GF-D8 (cell line): ENCODE measurements at places on chromosomes 1 and 21.

DNA sequence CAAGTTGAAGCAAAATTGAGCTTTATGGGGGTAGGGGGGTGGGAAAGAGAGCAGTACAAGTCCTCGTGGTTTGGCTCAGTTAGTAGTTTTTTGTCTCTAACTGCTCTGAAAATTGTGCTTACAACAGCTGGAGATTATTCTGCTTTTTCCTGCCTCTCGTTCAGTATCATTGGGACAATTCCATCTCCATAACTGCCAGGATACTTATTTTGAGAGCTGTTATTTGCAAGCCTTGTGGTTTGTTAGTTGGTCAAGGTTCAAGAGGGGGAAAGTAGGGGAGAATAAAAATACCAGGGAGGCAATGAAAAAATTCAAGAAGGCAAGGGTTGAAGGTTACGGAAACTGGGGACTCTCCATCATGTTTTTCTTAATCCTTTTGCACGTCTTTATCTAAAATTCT, 811.8 kb upstream of the ADGRL2 start:
- DNase-seq: no peak

DNA sequence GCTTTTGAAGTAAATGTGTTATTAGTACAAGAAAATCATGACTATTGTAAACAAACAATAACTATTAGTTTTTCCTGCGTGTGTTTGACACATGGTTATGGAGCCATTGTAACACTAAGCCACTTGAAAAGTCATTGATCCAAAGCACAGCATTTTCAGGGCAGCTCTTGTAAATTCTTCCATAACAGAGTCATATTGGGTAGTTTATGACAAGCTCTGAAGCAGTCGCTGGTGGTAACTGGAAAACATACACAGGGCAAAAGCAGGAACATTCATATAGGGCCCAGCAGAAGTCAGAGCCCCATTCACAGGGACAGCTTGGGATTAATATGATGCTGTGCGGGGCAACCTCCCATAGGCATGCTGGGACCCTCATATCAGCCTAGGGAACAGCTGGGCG, 483.2 kb upstream of the PTBP2 start:
- DNase-seq: no peak

GRCh38 chr1:107953556-107953955, 11.4 kb downstream of the VAV3 start:
- peak; percentile 40 for DNase-seq

DNA sequence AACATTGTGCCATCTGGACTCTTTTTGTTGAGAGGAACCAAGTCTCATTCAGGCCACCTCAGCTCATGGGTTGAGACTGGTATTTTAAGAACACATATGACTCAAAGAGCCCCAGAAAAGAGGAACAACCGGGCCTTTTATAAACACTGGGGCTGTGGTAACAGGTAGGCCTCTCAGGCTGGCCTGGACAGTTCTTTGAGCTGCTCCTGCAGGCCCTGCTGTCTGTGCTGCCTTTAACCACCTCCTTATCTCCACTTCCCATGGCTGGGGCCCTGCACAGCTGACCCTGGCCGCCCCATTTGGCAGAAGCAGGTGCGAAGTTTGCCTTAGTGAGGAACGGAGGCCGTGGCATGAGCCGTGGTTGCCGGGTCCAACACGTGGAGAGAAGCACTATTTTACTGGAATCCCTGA, 163.3 kb downstream of the RHOU start:
- no peak for DNase-seq

- peak; percentile 43 for DNase-seq
These were observed 6.7 kb downstream of the LMO4 start for GRCh38 chr1:87335175-87335884.

DNA sequence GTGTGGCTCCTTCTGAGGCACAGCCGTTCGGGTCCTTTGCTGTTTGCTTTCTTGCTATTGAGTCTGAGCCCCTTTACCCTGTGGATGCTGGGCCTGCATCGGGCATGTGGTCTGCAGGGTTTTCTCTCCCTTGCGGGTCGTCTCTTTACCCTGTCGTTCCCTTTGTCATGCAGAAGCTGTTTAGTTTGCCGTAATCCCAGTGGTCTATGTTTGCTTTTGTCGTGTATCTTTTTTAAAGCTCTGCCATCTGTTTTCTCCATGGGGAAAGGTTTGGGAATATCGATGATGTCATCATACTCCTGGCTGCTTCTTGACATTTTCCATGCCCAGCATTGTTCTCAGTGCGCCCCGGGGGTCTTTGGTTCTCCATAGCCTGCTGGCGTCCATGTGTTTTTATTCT, 68.2 kb downstream of the AGPAT3 start:
- DNase-seq: no peak

GRCh38 chr1:161307230-161307768, 2.5 kb downstream of the MPZ start:
- peak; percentile 50 for DNase-seq

GRCh38 chr1:68178821-68179490, 53.4 kb downstream of the WLS start:
- no peak for DNase-seq

DNA sequence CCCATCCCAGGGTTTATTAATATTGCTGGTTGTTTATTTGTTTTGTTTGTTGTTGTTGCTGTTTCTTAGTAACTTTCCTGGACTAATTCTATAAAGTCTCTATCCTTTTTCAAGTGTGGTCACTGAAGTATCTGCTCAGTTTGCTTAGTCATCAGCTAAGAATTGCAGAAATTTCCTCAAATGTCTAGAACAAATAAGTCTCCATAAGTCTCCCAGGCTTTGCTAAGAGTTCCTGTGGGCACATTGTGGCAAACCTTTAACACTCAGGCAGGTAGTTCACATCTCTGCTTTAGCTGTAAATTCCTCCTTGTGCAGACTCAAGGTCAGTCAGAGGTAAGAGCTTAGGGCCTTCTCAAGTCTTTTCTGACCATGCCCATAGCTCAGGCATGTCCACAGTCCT, 38.9 kb upstream of the C1orf185 start:
- DNase-seq: no peak

GRCh38 chr21:45766501-45766900, 123.0 kb downstream of the PCBP3 start:
- DNase-seq: no peak

- DNase-seq: no peak
These were observed 634 bp downstream of the MYCBP start for GRCh38 chr1:38872401-38873026.

DNA sequence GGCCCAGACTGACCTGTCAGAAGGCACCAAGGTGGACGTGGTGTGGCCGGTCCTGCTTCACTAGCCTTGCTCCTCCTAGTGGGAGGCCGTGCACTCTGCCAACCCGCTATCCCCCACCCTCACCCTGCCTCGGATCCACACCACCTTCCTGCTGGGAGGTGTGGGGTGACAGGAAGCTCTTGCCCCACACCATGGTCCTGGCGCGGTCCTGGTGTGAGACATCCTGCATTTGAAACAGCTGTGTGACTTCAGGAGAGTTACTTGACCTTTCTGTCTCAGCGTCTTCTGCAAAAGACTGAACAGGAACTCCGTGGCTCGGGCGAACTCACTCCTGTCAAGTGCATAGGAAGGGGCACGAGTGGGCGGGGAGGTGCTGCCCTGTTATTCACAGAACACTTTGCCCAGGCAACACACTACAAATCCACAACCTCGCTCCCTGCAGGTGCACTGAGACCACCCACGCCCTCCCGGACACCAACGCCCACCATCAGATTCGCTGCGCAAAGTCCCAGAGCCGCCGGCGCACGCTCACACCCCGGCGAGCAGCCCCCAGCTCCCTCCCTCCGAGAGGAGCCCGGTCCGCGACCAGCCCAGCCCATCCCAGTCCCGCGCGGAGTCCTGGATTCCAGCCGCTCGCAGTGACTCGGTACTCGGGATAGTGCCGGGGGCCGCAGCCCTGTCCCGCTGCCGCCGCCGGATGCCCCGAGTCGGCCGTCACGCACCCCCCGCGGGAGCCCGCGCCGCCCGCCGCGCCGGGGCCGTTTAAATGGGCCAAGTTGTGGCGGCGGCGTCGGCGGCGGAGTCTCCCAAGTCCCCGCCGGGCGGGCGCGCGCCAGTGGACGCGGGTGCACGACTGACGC, at the start of gene SAMD11:
TSS of gene SAMD11 (plus strand) at position 793 of the 860 bp plus-strand sequence. CDS start 509 bp downstream, outside the sequence.
- DNase-seq: peak; percentile 25

GRCh38 chr1:161801955-161802354, 35.8 kb downstream of the ATF6 start:
- DNase-seq: no peak

DNA sequence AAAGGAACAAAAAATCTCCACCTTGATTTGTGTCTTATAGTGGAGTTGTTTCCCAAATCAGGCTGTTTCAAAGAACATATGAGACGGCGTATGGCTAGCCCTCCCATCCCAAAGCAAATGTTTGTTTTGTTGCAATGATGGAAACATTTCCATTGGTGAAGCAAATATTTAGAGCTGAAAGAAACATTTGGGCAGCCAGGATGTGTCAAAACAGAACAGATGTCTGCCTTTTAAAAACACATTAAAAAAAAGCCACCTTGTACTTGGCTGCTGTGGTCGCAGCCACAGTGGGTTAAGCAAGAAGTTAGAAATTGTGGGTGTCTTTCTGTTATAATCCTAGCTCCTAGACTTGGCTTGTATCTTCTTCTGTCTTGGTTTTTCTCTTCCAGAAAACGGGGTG, 116.3 kb downstream of the PEX14 start:
- DNase-seq: peak; percentile 73

GRCh38 chr1:200771625-200772555, 33.2 kb downstream of the CAMSAP2 start:
- no peak for DNase-seq

- no peak for DNase-seq
These were observed 211.9 kb upstream of the EDN2 start for GRCh38 chr1:41696381-41696780.

GRCh38 chr1:2555634-2556276, 416 bp upstream of the TNFRSF14 start:
- peak; percentile 86 for DNase-seq

DNA sequence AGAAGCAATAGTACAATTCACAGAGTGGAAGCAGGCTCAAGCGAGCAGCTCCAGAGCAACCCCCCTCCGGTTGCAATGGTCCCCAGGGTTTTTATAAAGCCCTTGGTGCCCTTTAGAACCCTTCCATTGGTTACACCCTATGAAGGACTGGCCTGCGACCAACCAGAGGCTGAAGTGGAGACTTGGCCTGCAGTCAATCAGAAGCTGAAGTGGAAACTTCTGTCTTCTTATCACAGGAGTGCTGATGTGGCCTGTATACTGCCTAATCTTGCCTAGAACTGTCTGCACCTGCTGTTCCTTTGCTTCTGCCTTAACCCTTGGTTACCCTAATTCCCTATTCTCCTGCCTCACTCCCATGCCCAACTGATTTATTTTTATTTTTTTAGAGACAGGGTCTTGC, 15.4 kb upstream of the FRRS1 start:
- no peak for DNase-seq

DNA sequence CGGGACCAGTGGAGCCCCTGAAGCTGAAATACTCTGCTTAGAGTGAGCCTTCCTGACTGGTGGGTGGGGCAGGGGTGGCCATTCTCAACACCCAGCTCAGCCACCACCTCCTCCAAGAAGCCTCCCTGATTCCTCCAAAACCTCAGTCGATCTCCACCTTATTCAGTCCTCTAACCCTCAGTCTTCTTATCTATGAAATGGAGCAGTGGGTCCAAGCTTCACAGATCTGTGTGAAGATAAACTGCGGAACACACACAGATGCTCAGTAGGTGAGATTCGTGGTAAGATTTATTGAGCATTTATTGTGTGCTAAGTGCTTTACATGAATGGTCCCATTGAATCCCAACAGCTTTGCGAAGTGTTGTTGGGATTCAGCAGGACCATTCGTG, 93.1 kb upstream of the RUNX3 start:
- no peak for DNase-seq

DNA sequence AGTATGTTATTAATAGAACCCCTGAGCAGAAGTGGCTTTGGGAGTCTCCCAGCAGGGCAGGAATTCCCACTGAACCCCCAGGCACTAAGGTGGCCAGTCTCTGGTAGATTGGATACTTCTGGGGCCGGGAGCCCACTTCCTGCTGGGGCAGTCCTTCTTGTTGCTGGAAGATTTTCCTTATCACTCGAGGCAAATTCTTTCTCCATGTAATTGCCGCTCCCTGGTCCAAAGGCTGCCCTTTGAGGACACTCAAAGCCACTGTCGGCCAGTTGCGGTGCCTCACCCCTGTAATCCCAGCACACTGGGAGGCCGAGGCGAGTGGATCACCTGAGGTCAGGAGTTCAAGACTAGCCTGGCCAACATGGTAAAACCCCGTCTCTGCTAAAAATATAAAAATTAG, 22.6 kb upstream of the TNFRSF1B start:
- DNase-seq: no peak

GRCh38 chr1:201911826-201912571, 23.3 kb downstream of the SHISA4 start:
- DNase-seq: no peak

- DNase-seq: no peak
These were observed 72.8 kb downstream of the RHOU start for GRCh38 chr1:228807904-228808605.

DNA sequence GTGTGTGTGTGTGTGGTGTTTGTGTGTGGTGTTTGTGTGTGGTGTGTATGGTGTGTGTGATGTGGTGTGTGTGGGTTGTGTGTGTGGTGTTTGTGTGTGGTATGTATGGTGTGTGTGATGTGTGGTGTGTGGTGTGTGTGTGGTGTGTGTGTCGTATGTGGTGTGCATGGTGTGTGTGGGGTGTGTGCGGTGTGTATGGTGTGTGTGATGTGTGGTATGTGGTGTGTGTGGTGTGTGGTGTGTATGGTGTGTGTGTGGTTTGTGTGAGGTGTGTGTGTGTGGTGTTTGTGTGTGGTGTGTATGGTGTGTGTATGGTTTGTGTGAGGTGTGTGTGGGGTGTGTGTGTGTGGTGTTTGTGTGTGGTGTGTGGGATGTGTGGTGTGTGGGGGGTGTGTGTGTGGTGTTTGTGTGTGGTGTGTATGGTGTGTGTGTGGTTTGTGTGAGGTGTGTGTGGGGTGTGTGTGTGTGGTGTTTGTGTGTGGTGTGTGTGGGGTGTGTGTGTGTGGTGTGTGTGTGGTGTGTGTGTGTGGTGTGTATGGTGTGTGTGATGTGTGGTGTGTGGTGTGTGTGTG, 106.2 kb upstream of the ADAR start:
- DNase-seq: no peak

- DNase-seq: no peak
These were observed 29.4 kb downstream of the GJA4 start for GRCh38 chr1:34822202-34822601.

DNA sequence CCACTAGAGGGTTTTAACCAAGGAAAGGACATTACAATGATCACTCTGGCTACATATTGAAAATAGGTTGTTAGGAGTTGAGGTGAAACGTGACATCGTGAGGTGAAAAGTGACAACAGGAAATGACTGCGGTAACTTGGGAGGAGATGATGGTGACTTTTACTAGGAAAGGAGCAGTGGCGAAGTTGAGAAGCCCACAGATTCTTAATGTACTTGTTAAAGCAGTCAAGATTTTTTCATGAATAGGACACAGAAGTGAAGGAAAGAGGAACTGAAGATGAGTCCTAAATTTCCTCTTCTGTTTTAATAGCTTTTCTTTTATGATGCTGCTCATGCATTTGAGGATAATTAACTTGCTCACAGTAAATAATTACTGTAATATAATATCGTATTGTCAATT, 59.5 kb downstream of the OMA1 start:
- no peak for DNase-seq

- DNase-seq: no peak
These were observed 67.4 kb downstream of the DMRTB1 start for GRCh38 chr1:53526451-53527101.
